ENCODE measurements at places on chromosomes 12 and 14.

DNA sequence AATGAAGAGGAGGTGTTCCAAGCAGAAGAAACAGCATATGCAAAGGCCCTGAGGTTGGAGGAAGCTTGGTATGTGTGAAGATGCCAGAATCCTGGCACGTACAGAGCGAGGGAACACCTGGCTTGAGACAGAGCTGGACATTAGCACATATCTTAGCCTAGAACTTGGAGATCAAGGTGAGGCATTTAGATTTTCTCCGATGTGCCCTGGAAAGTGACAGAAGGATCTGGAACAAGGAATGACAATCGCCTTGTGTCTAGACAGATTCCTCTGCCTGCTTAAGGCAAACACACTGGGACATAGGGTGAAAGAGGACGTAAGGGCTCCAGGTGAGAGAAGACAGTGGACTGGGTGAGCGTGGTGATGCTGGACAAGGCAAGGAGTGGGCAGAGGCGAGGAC, 32.2 kb upstream of the NOS1 start:
- no peak for DNase-seq

DNA sequence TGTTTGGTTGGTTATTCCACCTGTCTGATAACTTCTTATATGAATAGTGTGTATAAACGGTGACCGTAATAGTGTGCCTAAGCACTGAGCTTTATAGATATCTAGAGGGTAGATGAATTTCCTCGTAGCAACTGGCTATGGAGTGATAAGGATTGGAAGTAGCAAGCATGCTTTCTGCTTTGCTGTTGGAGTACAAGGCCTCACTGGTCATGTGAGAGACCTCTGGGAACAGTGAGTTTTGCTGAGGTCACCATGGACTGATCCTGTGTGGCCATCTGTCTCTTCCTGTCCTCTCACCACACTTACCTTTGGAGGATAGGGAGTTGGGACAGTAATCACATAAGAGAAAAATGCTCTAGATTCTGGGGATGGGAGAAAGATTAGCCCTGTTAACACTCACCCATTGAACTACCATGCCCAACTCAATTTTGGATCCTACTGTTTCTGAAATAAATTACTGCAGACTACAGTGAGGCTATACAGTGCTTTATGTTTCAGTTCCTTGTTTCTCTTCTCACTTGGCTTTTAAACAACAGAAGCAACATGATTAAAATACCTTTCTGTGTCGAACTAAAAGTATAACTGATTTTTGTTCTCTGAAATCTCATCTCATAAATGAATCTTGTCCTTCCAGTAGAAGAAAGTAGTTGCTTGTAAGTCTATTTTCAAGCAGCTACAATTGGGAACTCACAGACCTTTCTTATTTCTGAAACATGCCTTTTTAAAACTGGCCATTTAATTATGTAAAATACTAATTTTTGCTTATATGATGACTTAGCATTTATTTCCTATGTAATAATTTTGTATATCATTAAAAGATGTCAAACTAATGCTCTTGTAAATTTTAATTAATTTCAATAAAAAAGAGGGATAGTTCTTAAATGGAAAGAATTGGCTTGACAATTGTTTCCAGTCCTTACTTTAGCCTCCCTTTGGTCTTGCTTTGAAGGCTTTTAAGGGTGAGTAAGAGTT, 8.3 kb downstream of the TMX1 start:
- DNase-seq = no peak

- DNase-seq = peak; percentile 8
Observed at GRCh38 chr12:43805149-43805859, 813 bp downstream of the TWF1 start.

GRCh38 chr12:26845057-26845666, 12.2 kb upstream of the ITPR2 start:
- no peak for DNase-seq

DNA sequence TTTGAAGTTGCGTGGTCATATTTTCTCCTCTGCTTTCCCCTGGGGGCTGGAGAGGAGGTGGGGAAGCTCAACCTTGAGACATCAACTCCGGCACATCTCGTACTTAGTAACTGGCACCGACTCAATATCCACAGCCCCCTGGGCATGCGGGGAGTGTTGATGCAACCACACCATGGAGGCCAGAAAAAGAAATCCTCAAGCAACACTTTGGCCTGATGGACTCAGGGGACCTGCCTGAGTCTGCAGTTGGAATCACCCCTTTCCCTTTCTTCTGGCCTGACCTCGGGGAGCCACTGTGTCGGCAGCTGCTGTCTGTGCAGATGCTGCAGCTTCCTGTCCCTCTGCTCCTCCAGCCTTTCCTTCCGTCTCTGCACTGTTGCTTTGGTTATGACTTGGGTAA, 11.4 kb upstream of the AACS start:
- DNase-seq = no peak

DNA sequence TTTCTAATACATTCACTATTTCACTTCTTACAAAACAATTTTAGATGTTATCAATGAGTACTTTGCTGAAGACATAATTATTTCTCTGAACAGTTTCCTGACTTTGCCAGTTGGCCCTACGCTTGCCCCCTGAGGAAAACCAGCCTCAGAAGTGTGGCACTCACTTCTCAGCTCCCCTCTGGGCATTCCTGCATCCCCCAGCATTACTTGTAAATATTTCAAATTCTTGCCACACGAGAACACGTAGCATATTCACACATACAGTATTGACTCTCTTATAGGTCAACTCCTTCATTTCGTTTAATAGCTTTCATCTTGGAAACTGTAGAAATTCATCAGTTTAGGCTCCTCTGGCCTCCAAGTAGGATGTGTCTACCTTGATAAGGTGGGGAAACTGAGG, 65.2 kb downstream of the OTX2 start:
- no peak for DNase-seq

DNA sequence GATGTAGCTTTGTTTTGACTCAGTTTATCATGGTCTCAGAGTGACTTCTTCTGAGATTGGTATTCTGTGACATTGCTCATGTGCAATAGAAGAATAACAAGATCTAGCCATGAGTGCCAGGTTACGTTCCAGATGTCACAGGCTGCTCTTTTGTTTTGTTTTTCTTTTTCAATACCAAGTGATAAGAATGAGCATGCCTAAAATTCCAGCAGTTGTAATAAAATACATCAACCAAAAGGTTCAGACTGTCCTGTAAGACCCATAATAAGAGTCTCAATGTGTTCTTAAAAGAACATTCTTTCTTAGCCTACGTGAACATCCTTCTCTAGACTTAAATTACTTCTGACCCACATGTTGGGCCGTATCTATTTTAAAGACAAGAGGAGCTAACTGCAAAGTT, 669.2 kb downstream of the DIO2 start:
- DNase-seq = no peak
